ENCODE measurements at places on chromosomes 7 and 10.

- DNase-seq, result no peak
These were observed 36.0 kb upstream of the PPP1R3C start for GRCh38 chr10:91668913-91669312.

- DNase-seq, result no peak
These were observed 21.9 kb upstream of the GATAD1 start for GRCh38 chr7:92425311-92425947.

- DNase-seq, result no peak
These were observed 104.6 kb upstream of the DNAJB12 start for GRCh38 chr10:72459301-72459700.

GRCh38 chr7:140247559-140247958 is 70.8 kb upstream of the KDM7A start:
- DNase-seq, result no peak

DNA sequence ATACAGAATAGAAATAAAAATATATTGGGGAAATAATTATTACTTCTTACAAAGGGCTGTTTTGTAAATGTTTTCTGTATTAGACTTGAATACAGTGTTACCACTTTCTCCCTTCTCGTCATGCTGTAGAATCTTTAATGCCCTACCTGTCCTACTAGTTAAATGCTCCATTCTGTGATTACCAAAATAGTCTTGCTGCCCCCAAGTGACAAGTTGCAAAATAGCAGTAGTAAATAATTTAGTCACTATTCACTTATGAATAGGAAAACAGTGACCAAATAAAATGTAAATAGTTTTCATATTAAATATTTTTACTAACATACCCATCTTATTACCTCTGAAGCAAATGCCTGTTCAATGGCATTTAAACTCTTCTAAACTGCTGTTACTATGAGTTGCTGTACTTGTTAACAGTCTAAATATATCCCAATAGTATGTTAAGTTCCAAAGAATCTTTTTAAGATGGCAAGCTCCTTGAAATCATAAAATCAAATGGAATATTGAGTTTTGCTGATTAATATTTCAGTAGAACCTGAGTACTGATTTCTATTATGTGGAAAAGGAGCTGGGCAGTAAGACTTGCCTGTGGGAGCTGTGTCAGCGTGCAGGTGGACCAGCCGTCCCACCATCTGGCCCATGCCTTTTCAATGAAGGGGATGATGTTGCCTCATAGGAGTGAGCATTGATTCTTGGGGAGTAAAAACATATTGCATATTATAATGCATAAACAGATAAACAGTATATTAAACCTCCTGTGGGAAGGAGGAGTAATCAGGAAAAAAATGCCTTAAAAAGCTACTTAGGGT is 18.1 kb upstream of the OIT3 start:
- no peak for DNase-seq

- no peak for DNase-seq
These were observed 116.4 kb upstream of the HGF start for GRCh38 chr7:81886211-81886764.

DNA sequence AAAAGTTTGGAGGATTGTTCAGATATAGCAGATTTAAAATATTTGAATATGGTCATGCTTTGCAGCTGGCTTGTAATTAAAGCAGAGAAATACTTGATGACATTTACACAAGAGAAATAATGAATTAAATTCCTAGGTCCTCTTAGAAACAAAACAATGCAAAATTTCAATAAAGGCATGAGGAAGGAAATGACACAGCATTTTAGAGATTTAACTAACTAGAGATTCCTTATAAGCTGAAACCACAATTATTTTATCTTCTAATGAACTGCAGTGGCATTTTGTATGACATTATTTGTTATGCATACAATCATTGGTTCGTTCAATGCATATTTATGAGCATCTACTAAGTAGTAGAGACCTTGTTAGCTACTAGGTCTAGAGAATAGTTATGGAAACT is 490.9 kb downstream of the ZWINT start:
- DNase-seq, result no peak

All from stimulated activated CD8-positive, alpha-beta memory T cell treated with anti-CD3 and anti-CD28 coated beads, Interleukin-2, amount 100 ng/mL, for 1 hour (primary cell).